Effector memory CD8-positive, alpha-beta T cell (primary cell): ENCODE measurements at places on chromosomes 4 and X.

GRCh38 chr4:130628531-130628930, 1532.6 kb downstream of the C4orf33 start:
- no peak for DNase-seq

DNA sequence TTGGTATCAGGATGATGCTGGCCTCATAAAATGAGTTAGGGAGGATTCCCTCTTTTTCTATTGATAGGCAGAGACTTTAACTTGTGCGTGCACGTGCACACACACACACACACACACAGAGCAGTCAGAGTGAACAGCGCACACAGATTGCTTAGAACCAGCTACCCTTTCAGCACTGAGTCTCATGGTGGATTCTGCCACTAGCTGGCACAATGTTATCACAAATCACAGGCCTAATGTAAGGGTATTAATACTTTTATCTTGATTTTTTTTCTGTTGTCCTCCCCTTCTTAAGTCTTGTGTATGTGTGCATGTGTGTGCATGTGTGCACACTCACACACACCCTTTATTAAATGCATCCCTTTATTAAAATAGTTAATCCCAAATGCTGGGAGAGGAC, 53.2 kb downstream of the HADH start:
- no peak for DNase-seq

GRCh38 chrX:141164406-141164805, 12.5 kb downstream of the LDOC1 start:
- no peak for DNase-seq

DNA sequence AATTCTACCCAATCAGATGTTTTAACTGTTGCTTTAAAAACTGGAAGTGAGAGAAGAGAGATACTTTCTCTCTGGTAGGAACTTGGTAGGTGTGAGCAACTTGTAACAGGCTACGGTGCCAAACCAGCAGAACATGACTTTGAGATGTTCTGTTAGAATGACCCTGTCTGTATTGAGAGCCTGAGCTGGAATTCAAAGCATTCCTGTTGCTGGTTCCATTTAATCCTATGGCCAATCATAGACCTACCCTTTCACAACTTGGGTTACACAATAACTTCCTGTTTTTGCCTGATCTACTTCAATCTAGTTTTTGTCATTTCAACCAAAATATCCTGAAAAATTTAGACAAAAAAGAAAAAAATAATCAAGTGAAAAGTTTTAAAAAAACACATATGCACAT, 1.7 kb upstream of the PRRG1 start:
- no peak for DNase-seq

GRCh38 chr4:174631901-174632758, 109.8 kb upstream of the HPGD start:
- no peak for DNase-seq

DNA sequence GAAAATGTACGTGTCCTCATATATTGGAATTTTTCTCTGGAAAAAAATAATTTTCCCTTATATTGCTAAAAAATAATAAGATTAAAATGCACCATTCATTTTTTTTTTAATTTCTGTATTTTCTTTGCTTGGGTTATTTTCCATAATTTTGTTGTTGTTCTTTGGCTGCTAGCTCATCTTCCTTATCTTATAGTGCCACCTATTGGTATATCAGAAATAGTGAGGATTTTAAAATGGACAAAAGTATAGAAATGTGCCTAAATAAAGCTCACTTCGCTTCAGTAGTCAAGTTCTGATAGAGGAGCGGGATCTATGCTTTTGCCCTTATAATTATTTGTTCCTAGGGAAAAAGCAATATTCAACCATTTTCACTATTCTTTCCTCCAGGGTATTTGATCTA, 134.8 kb downstream of the NAP1L3 start:
- DNase-seq = no peak

GRCh38 chrX:144616317-144616716, 631.0 kb upstream of the SPANXN1 start:
- DNase-seq = no peak

GRCh38 chr4:90727938-90728337, 600.7 kb downstream of the CCSER1 start:
- no peak for DNase-seq

GRCh38 chr4:6849691-6850090, 59.9 kb upstream of the TBC1D14 start:
- DNase-seq = no peak

DNA sequence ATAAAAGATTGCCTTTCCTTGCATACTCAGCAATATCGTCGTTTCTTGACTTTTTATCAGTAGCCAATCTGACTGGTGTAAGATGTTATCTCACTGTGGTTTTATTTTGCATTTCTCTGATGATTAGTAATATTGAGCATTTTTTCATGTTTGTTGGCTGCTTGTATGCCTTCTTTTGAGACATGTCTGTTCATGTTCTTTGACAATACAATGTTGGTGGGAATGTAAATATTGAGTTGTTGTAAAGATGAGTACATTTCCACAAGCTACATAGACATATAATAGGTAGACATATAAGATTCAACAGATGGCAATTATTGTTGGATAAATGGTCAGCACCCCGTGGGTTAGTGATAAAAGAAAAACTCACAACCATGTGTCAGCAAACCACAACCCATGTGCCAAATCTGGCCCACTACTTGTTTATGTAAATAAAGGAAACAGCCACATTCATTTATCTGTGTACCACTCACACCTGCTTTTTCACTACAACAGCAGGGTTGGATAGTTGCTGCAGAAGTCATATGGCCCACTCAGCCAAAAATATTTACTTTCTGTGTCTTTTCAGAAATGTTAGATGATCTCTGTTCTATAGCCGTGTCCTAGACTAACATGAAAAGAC, 153.1 kb upstream of the VCX start:
- DNase-seq = no peak

DNA sequence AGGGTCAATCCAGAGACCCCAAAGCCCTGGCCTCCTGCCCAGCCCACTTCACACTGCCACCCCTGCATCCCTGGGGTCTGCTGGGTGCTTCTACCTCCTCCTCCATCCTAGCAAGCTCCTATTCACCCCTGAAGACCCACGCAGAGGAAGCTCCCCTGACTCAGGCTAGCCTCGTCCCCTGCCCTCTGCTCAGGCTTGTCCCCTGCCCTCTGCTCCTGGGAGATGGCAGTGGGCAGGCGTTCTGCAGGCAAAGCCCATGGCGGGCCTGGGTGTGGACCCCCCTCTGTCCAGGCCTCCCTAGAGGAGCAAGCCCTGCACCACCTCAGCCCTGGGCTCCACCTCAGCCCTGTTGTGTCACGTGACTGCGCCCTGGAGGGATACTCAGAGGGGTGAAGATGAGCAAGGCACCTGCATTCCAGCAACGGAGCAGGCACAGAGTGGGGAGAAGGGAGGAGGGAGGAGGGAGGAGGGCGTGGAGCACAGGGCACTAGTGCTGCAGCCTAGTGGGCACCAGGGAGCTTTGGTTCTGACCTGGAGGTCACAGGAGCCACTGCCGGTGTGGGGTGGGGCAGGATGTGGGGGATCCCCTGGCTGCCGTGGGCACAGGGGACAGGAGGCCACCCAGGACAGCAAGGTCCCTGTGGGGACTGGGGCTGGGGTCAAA, 27.6 kb upstream of the FGFR3 start:
- no peak for DNase-seq

DNA sequence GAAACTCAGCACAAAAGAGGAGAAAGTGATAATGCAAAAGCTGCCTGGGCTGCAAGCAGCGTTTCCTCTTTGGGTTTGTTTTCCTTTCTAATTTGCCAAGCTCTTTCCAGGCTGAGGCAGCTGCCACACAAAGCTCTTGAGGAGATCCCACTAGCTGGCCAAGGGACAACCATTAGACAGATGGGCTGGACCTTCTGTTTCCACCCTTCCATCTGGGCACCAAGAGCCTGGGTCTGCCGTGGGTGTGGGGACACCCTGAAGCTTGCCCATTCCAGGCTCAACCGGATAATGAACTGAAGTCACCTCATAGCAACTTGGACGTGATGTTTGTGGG, 194.6 kb upstream of the C1QTNF7 start:
- DNase-seq = no peak

- no peak for DNase-seq
Observed at GRCh38 chr4:6118201-6118600, 82.1 kb downstream of the JAKMIP1 start.

DNA sequence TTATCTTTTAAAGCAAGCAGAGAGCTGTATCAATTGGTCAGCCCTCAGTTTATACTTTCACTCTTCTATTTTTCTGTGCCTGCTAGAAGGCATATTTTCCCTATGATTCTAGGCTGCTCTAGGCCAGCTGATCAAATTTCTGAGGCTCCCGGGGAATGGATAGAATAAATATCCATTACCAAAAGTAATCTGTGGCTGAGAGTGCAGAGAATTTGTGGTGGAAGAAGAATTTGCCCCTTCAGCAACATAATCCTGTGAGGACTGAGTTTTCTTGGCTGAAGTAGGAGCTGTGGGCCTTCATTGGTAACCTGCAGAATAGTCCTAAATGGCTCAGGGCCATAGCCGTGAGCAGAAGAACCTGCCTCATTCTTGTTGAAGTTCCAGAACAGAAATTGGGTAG, 314.6 kb upstream of the CASK start:
- DNase-seq = no peak

GRCh38 chr4:123304151-123304964, 92.2 kb upstream of the SPRY1 start:
- DNase-seq = no peak

DNA sequence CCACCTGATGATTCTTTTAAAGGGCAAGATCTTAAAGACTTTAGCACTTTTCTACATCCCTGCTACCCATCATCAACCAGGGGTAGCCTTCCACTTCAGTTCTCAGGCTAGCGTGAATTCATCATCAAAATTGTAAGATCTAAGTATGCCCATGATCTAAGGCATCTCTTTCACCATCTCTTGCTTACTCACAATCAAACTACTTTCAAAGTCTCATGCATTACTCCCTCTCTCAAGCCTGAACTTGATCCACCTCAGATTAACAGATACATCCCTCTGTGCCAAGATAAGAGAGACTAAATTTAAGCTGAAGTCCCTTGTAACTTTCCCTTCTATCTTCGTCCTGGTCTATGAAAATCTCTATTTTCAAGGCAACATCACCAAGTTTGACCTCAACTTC, 62.8 kb downstream of the DHX15 start:
- DNase-seq = no peak

- no peak for DNase-seq
Observed at GRCh38 chr4:102560571-102561341, 59.6 kb downstream of the NFKB1 start.

- DNase-seq = no peak
Observed at GRCh38 chr4:15392053-15392805, 35.6 kb upstream of the C1QTNF7 start.

GRCh38 chr4:31370866-31371465, 650.8 kb downstream of the PCDH7 start:
- no peak for DNase-seq

DNA sequence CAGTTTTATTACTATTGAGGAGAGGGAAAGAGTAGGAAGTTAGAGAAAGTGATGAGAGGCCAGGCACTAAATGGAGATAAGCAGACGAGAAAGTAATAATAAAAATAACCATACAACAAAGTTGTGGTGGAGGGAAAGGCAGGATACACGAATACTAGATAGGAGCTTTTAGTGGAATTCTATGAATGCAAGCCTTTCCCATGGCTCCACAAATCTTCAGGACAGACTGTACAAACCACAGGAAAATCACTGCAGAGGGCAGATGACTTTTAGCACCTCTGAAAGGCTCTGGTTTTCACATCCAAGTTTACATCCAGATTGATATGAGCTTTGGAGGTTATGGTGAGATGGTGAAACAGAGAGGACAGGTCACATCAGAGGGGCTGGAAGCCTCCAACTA, 41.5 kb downstream of the TNIP3 start:
- DNase-seq = no peak

DNA sequence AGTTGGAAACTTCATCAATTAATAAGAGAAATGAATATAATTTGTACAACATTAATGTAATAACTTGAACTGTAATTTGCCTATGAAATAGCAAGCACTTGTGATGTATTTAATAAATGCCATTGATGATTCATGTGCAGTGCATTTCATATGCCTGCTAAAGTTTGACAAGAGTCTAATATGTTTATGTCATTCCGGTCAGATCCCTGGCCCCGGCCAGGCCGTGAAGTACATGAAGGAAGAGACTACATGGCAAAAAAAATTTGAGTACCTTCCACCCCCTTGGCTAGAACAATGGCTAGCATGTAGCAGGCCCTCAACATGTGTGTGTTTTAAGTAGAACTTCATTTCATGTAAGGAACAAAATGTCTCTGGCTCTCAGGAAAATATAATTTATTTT, 161.3 kb downstream of the ATP10D start:
- DNase-seq = no peak
